ENCODE measurements at places on chromosomes 7 and 10.

GRCh38 chr7:157568106-157568769, 231.4 kb downstream of the DNAJB6 start:
- no peak for DNase-seq

- DNase-seq: peak; percentile 35
Observed at GRCh38 chr10:102642736-102643335, 1.4 kb upstream of the TRIM8 start.

DNA sequence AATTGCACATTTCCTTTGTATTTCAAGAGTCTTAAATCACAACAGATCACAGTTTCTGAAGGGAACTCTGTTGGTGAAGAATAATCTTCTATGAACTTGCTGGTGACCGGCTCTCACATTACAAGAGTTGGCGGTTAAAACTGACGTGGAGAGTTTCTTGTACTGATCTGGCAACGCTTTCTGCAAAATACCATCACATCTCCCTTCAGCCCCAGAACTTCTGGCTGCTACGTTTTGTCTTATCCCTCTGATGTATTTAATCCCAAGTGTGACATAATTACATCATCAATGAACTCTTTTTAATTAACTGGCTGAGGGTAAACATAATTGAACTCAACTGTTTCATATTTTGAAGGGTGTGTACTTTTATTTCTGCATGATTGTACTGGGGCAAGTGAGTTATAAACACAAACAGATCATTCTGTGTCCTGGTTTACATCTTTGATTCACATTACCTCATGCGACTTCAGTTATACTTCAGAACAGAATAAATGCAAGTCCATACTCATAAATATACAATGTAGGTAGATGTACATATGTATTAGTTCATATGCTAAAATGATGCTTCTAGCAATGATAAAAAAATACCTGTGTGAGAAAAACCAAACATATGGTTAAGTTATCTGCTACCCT, 105.1 kb upstream of the NPVF start:
- no peak for DNase-seq

- DNase-seq: peak; percentile 2
Observed at GRCh38 chr7:131370523-131370968, 42.9 kb downstream of the MKLN1 start.

DNA sequence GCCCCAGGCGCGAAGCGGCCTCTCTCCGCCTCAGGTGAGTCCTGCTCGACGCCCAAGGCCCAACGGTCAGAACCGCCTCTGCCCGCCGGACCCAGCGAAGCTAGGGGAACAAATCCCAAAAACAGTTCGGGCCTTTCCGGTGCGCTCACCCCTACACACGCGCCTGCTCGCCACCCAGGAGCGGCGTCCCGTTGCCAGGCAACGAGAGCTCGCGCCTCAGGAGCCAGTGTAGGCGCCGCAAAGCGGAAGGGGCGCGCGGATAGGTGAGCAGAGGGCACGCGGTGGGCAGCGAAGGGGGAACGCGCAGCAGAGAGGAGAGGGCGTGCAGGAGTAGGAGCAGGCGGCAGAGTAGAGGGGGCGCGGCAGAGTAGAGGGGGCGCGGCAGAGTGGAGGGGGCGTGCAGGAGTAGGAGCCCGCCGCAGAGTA, at the start of the genes DYDC1 and DYDC2:
Gene DYDC1, minus strand, starts transcription at position 193 of the 426 bp plus-strand sequence. CDS start 4,154 bp downstream, outside the sequence.
Gene DYDC2, plus strand, starts transcription at position 219 of the 426 bp plus-strand sequence. CDS start 5,663 bp downstream, outside the sequence.
- no peak for DNase-seq

GRCh38 chr10:91164520-91165065, 55.9 kb upstream of the PCGF5 start:
- no peak for DNase-seq

GRCh38 chr7:6261699-6262098, 10.7 kb downstream of the CYTH3 start:
- DNase-seq: no peak

- DNase-seq: no peak
Observed at GRCh38 chr7:33446551-33446950, 317.2 kb downstream of the BBS9 start.

DNA sequence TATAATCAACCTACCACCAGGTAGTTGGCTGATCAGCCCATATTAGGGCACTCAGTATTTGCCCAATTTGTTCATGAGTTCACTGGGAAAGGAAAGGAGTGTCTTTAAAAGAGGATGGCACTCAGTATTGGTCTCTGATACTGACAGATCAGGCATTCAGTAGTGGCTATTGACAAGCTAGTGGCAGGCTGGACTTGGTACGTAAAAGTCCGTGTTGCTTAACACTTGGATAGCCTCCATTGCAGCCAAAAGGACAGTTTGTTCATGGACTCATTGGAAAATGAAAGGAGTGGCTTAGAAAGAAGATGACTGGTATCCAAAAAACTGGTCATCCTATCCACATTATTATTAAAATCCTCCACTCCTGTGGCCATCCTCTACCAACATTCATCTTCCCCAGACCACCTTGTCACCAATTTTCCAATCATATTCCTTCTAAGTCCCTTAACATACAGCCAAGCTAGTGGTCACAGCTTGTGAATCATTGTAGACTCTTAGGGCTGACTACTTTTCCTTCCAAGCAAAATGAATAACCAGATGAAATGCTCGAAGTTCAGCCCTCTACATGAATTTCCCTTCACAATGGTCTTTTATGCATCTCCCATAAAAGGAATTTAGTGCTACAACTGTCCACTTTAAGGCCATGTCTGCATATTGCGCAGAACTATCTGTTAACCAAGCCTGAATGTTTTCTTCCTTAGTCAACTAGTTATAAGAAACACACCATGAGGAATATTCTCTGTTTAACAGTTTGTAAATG, 78.6 kb upstream of the MAGI2 start:
- no peak for DNase-seq

GRCh38 chr10:46553238-46554049, 3.0 kb downstream of the GPRIN2 start:
- DNase-seq: no peak

GRCh38 chr10:132684164-132684891, 101.6 kb downstream of the NKX6-2 start:
- DNase-seq: no peak

GRCh38 chr7:138456220-138456619, 3.8 kb upstream of the TRIM24 start:
- DNase-seq: no peak
